Anterior cingulate cortex (tissue), 58 donors: ENCODE measurements at places on chromosomes 2 and 18.
A peak's percentile ranks its signal among the peaks of the same experiment; 100 is the strongest.

DNA sequence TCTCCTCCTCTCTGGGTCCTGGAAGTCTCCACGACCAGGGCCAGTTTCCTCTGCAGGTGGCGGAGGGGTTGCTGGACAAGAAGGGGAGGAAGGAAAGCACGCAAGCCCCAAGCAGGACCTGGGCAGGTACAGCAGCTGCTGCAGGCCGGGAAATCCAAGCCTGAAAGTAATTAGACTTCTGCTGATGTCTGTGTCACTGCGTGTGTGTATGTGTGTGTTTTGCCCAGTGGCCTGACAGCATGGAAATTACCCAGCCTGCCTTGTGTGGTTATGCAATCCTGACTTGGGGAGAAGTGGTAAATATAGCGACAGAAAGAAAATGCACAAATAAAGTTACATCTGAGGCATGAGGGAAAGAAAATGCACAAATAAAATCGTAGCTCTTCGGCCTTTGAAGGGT is 121.8 kb upstream of the ZBTB14 start:
- DNase-seq = peak; percentile 34

GRCh38 chr2:95057535-95058370 is 32.2 kb downstream of the MAL start:
- DNase-seq = peak; percentile 82

DNA sequence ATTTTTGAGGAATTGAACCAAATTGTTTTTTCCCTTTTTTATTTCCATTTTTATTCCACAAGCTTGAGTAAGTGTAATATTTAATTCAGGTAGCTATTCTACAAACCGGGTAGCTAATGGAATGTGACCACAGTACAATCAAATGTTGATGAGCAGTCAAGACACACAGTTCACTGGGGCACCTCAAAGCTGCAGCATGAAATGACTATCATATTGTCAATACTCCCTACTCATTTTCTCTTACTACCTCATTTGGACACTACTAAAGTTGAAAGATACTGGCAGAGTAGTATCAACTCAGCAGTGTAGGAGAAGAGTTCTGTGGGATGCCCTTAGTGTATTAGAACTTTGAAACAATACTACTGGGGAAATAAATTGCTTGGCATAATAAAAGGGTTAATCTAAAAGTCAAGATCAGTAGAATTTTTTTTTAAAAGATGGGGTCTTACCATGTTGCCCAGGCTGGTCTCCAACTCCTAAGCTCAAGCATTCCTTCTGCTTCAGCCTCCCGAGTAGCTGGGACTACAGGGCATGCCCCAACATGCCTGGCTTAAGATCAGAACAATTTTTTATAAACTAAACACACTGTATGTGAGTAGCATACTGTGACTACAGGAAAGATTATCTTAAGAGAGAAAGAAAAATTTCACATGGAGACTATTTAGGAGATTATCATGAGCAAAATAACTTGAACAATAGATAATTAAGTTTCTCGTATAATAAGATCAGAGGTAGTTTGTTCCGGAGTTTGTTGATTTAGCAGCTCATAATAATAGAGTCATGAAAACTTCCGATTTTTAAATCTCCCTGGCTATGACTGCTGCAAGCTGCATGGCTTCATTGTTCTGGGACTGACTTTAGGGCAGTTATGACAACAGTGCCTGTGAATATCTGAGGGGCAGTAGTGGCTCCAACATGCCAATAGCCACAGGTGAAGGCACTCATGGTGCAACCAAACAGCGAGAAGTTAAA is 43.7 kb downstream of the MYO3B start:
- DNase-seq = no peak

GRCh38 chr2:166867874-166868514 is 20.3 kb upstream of the XIRP2 start:
- DNase-seq = no peak

GRCh38 chr2:191446910-191447309 is 201.7 kb downstream of the MYO1B start:
- DNase-seq = no peak

DNA sequence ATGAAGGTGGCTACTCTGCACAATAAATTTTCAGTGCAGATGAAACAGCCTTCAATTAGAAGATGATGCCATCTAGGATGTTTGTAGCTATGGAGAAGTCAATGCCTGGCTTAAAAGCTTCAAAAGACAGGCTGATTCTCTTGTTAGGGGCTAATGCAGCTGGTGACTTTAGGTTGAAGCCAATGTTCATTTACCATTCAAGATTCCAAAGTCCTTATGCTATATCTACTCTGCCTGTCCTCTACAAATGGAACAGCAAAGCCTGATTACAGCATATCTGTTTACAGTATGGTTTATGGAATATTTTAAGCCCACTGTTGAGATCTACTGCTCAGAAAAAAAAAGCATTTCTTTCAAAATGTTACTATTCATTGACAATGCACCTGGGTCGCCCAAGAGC is 15.8 kb downstream of the TGFA start:
- no peak for DNase-seq

DNA sequence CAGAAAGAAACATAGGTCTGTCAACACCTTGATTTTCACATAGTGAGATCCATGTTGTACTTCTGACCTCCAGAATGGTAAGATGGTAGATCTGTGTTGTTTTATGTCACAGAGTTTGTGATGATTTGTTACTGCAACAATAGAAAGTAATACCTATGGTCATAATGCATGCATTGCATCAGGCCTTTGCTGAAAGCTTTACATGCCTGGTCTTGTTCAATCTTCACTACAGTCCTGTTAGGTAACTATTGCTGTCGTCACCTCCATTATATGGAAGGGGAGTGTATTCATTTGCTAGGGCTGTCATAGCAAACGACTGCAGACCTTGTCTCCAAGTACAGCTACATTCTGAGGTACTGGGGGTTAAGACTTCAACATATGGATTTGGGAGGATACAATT is 243.5 kb downstream of the ANAPC1 start:
- DNase-seq = no peak

GRCh38 chr18:46174342-46175041 is 70.3 kb downstream of the HAUS1 start:
- DNase-seq = peak; percentile 19

DNA sequence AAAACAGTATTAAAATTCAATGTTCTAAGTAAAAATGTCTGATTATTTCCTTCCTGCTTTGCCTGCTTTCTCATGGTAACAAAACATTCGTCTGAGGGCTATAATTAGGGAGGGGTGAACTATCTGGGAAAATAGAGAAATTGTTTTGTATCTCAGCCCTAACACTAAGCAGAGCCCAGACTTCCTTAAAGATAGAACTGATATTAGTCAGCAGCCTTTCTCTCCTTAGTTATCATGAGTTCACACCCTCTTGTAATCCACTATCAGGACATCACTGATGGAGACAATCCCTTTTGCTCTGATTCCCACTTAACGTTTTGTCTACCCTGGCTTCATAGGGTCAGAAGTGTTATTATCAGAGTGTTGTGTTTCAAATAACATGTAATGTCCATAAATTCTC is 701.1 kb upstream of the ZEB2 start:
- DNase-seq = no peak

GRCh38 chr2:161425728-161426454 is 9.8 kb downstream of the TBR1 start:
- no peak for DNase-seq

DNA sequence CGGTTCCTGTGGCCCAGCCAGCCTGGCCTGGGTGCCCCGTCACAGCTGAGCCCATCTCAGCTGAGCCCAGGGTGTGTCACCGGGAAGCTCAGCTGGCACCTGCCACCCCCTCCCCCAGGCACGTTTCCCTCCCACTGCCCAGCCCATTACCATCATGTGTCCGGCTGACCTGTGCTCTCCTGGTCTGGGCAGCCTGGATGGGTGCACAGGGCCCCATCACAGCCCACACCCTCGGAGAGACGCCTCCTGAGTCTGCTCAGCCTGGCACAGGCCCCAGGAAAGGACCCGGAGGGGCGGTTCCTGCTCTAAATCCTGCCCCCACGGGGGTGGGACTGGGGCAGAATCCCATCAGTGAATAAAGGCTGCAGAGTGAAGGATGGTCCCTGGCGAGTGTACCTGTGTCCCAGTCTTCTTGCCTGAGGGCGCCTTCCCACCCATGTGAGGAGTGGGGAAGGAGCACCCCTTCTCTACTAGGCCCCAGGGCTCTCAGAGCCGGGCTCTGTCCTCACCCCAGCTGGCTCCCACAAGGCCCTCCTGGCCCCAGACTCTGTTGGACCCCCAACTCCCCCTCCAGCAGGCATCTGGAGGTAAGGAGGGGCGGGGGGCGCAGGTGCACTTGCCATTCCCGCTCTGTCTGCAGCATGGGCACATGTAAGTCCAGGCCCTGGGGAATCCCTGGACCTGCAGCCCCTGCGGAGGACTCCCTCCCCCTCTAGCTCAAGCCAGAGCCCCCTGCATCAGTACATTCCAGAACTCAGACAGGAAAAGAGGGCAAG is 21.2 kb downstream of the GPC1 start:
- no peak for DNase-seq

- DNase-seq = no peak
Observed at GRCh38 chr2:130823886-130824491, 12.7 kb upstream of the ARHGEF4 start.

DNA sequence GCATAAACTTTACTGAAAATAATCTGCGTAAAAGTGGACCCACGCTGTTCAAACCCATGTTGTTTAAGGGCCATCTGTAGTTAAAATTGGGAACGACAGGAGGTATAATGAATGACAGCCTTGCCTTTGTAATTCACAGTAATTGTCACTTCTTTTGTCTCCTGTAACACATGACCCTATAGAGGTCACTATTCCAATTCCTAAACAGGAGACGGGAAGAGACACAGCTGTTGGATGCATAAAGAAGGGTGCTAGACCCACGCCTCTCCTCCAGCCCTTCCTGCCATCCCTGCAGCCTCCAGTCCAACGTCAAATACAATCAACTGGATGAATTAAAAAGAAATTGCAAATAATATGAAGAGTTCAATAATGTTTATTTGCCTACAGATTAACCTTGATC is 63.1 kb upstream of the NFATC1 start:
- DNase-seq = no peak

GRCh38 chr2:240568678-240569522 is 616 bp downstream of the RNPEPL1 start:
- no peak for DNase-seq

GRCh38 chr2:180257247-180257646 is 250.2 kb upstream of the CWC22 start:
- DNase-seq = no peak

DNA sequence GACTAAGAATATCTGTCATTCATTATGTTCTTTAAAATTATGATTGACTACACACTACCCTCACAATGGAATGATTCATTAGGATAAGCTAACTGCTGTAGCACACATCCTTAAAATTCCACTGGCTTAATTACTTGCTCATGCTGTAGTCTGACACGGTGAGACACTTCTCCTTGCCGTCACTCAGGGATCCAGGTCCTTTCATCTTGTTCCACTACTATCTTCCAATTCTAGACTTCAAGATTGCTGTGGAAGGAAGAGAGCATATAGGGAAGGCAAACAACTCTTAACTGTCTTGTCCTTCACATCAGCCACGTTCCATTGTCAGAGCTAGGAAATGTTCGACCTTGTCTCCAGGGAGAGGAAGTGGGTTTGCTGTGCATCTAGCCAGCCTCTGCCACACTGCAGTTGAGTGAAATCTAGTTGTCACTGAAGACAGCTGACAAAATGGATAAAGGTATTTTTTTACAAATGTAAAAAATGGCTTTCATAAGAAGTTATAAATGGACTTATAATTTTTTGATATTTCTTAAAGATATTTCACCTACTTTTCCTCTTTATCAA is 30.1 kb downstream of the GREB1L start:
- DNase-seq = no peak

DNA sequence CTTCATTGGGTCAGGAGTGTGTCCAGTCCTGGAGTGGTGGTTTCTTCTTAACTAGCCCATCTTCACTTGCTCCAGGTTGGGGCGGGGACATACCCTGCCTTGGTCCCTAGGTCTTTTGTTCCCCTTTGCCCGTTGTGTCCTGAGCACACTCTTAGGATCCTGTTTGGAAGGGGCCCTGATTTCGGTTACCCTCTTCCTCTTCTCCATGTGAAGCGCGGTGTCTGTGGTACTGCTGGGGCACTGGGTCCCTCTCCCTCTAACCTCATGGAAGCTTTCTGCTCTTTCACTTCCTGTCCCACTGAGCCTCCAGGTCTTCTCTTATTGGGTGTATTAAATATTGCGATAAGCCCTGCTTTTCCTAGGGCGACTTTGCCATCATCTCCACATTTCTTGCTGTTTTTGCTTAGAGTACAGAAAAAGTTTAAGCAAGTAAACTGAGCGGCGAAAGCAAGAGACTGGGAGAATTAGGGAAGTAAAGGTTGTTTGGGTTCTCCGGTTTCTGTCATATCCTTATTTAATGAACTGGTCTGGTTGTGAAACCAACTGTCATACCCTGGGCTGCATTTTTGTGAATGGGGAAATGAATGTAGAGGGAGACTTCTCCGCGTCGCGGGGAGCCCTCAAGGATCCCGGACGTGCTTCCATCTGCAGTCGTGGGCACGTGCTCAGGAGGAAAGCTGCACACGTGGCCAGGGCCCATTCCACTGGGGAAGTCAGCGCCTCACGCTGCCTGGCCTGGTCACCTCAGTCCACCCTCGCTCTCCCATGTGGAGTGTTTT is 73.8 kb upstream of the B3GNT7 start:
- DNase-seq = no peak

DNA sequence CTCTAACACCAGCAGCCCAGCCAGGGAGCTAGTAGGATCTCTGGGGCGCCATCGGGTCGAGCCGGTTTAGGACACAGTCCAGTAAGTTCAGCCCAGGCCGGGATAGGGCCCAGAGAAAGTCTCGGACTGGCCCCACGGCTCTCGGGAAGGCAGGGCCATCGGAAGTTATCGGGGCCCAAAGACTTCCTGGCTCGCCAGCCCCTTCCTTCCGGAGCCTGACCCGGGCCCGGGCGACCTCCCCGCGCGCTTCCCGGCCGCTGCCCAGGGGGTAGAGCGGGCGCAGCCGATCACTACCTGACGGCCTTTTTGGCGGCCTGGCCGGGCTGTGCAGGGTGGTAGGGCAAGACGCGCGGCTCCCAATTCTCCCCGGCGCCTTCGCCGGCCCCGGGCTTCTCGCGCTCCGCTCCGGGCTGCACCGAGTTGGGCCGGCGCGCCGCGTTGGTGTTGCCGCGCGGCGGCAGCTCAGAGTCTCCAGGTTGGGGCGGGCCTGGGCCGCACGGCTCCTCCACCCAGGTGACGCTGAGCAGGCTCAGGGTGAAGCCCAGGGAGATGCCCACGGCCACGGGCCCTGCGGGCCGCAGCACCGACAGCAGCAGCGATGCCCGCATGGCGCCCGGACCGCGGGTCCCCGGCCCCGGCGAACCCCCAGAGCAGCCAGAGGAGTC is 546 bp downstream of the CHPF start:
- DNase-seq = peak; percentile 69
